Mesenteric fat pad (tissue), 1 donor: ENCODE measurements at places on chromosomes 6 and 20.

- no peak for DNase-seq
These were observed 9.8 kb upstream of the DEFB129 start for GRCh38 chr20:217266-217665.

GRCh38 chr6:18395856-18396197, 8.7 kb downstream of the RNF144B start:
- DNase-seq, result no peak

GRCh38 chr20:59817846-59818615, 115.4 kb downstream of the SYCP2 start:
- DNase-seq, result no peak

- no peak for DNase-seq
These were observed 16.4 kb upstream of the POLR1H start for GRCh38 chr6:30044630-30045029.

DNA sequence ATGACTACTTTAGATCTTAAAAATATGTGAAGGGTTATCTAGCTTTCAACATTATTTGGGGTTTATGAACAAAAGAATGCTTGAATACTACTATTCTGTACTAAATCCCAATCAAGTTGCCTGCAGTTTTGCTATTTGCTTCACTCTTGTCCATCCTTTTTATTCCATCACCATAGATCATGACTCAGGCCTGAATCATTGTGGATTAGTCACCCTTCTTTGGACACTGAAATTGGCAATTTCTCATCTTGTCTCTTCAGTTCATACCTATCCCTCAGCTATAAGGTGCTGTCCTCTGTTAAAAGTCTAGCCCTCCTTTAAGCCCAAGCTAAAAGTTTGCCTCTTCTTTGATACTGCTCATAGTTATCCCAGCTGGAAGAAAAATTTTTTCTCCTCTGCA, 199.1 kb downstream of the CENPW start:
- no peak for DNase-seq
